Amniotic epithelial cell (primary cell): ENCODE measurements at places on chromosomes 1 and 21.

- DNase-seq: no peak
These were observed 148.2 kb downstream of the PTPRU start for GRCh38 chr1:29384496-29385015.

DNA sequence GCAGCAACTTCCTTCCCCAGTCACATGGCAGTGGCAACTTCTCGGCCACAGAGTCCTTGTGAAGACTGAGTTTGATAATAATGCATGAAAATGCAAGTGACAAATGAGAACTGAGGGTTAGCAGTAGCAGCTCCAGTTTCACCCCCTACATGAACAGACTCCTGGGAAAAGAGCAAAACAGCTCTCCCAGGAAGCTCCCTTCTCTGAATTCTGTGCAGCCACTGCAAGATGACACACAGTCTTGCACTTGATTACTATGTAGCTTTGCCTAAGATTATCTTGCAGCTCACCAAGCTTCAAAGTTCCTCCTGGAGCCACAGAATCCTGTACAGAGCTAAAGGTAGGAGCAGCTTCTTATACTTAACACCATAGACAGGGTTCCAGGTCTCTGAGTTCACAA is 4.7 kb downstream of the PGBD5 start:
- DNase-seq: no peak

- peak; percentile 11 for DNase-seq
These were observed 7.0 kb downstream of the CSDE1 start for GRCh38 chr1:114750780-114751179.

DNA sequence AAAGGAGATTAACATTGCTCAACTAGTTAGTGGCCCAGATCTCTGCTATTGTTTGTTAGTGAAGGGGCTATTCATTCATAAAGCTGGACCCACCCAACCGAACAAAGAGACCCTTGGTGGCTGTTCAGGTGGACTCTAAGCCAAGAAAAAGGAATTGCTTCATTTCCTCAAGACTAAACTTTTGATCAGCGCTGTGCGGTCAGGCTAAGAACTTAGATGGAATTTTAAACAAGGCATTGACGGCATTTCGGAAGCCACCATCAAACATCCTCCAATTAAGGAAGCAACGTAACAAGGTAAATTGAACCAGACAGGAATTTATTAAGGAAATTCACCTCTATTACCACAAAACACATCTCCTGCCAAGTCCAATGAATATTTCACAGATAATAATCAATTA is 19.9 kb upstream of the SHCBP1L start:
- no peak for DNase-seq

DNA sequence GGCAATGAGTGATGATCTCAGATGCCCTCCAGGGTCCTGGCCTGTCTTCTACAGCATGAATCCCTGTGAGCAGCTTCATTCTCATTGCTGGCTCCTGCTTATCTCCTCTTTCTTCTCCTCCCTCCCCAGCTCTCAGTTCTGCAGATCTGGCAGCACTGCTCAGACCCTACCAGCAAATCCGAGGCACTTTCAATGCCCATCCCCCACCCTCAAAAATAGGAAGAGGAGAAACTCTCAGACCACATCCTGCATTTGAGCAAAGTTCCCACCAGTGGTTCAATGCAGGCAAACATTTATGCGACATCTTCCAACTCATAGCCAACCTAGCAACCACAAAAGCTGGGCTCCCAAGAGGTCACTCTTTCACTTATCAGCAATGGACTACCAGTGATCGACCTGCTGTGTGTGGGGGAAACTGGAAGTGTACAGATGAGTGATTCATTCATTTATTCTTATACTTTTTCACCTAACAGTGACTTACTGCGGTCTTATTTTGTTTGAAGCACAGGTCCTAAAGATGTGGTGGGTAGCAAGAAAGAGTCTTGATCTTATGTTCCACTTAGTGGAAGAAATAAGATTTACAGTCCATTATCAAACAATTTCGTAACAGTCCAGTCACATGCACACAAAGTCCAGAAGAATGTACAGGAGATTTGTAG is 5.8 kb upstream of the CHI3L2 start:
- DNase-seq: peak; percentile 15

DNA sequence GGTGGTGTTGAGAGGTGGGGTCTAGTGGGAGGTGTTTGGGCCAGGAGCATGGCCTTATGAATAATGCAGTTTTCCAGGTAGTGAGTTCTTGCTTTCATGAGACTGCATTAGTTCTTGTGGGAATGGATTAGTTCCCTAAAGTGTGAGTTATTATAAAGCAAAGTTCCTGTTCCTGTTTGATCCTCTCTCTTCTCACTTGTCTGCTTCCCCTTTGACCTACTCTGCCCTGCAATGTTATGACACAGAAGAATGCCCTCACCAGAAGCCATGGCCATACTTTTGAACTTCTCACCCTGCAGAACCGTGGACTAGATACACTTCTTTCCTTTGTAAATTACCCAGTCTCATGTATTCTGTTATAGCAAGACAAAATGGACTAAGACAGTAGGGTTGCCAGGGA is 53.6 kb downstream of the MAP3K7CL start:
- no peak for DNase-seq

DNA sequence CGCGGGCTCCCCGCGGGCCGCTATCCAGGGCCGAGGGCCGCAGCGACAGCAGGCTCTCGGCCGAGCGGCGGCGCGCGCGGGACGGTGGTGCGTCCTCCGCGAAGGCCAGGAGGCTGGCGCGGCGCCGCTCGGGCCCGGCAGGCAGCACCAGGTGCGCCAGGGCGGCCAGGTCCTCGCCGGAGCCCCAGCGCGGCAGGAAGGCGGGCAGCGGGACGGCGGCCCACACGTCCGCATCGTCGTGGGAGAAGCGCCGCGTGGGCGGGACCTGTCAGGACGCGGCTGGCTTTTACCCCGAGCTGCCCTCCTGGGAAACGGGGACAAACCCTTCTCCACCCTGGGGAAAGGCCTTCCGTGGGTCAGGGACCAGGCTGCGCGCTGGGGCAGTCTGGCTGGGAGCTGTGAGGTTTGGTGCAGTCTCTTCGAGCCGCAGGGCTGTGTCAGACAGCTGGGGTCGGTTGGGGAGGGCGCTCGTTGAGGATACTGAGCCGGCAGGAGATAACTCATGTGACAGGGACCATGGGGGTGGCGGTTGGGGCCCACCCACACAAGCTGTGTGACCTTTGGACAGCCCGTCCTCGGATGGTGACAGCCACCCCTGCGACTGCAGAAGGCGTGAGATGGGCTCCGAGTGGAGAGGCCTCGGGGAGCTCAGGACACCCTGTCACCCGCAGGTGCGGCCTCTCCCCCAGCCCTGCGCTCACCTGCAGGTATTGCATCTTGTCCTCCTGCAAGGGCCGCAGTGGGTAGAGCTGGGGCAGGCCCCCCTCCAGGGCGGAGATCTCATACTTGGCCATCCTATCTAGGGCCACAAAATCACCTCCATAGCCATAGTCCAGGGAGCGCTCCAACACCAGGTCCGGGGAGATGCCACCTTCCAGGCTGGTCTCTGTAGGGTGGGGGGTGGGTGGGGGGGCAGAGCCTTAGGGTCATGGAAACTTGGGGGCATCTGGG is 6.0 kb downstream of the HES3 start:
- no peak for DNase-seq

- no peak for DNase-seq
These were observed at the start of gene MCOLN2 for GRCh38 chr1:84996846-84997666. MCOLN2 (minus strand) TSS chr1:84997113; CDS start chr1:84996872, 241 bp downstream.

GRCh38 chr21:39182484-39183271 is 573 bp downstream of the PSMG1 start:
- no peak for DNase-seq

DNA sequence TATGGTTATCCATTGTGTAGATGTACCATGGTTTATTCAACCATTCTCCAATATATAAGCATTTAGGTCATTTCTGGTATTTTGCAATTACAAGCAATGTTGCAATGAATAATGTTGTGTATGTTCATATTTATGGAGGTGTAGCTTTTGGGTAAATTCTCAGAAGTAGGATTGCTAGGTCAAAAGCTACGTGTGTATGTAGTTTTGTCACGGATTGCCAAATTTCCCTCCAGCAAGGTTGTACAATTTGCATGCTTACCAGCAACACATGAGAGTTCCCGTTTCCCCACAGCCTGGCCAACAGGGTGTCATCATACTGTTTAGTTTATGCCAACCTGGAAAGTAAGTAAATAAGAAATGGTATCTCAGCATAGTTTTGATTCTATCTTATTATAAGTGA is 36.3 kb downstream of the IGSF5 start:
- DNase-seq: no peak

DNA sequence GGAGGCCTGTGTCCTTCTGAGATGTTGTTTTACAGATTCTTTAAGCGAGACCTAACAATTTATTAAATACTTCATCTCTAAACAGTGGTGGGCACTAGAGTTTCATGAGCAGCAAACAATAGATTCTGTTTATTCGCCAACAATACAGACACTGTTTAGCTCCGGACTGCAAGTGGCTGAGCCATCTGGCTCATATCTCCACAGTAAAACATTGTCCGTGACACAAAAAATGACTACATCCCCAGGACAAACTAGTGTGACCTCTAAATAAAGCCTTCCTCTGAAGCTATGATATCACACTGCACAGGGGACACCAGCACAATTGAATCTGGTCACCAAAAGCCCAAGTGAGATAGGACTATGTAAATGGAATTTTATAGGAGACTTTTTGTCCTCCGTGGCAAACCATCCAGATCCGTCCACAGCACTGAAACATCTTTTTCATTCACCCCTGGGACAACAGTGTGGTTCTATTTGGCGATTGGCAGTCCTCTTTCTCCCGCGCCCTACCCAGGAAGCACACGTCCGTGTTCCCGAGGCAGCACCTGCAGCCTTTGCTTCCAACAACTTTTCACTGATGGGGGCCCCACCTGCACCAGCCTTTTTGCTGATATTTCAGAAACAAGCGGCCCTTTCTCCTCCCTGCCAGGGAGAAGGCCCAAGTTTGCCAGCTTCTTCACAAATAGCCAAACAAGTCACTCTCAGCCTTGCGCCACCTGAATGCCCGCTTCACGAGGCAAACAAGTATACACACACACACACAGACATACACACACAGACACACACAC is 47.4 kb downstream of the OLIG1 start:
- DNase-seq: no peak

GRCh38 chr1:180617774-180618395 is 13.9 kb upstream of the XPR1 start:
- no peak for DNase-seq
